ENCODE measurements at places on chromosomes 6 and 20.
A peak's percentile ranks its signal among the peaks of the same experiment; 100 is the strongest.

DNA sequence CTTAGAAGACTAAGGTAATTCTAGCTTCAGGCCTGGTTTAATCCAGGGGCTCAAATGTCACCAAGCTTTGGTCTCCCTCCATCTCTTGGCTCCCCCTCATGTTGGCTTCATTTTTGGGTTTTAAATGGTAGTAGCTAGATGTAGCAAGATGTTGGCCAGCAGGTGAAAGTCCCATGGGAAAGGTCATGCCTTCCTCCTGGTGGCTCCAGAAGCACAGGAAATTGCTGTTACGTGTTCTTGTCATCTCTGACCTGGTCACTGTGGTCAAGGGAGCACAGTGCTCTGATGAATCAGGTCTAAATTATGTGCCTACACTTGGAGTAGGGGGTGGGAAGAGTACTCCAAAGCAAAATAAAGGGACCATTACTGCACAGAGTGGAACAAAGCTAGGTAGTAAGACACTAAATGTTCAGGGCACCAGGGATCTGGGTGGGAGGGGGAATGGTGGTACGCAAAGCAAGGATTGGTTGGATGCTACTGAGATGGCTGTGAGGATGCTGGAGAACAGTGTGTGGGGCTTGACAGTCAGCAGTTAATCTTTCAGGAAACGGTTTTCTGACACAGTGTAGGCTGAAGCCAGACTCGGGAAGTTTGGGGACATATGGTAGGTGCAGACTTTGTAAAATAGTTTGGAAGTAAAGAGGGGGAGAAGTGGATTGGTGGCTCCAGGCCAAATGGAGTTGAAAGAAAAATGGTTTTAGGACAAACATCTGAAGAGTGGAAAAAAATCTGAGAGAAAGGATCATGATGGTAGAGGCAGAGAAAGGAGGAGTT, 30.1 kb downstream of the CDS2 start:
- no peak for DNase-seq

DNA sequence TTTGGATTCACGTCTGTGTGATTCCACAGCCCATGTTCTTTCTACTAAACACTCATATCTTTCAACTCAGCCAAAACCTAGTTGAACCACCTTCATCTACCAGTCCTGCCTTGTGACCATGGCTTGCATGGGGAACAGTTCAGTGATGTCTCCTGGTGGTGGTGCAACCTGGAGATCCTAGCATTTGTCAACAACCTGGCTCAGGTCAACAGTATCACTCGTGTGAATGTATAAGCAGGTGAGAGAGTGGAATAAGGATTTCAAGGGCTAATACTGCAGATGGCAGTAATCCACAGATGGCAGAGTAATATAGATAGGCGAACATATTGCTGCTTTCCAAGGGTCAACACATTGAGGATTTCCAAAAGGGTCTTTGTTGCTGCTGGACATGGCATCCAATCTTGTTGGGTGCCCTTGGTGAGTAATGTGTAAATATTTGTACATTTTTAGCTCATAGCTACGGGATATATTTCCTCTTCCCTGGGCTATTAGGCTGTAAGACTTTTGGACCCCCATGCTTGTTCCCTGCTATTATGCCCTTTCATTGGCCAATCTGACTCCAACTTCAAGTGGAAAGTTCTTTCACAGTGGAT, 13.4 kb downstream of the PBOV1 start:
- DNase-seq = no peak

DNA sequence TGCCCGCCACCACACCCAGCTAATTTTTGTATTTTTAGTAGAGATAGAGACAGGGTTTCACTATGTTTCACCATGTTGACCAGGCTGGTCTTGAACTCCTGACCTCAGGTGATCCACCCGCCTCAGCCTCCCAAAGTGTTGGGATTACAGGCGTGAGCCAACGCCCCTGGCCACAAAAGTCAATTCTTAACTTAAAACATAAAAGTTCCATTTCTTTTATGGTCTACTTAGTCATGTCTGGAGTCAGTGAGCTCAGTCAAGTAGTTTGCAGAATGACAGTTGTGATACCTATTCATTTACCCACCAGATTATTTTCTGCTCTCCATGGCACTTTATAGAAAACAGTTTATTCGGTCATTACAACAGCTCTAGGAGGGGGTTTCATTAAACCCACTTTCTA, 103.1 kb upstream of the ESR1 start:
- DNase-seq = peak; percentile 48

- no peak for DNase-seq
Observed at GRCh38 chr6:10406556-10406955, 8.3 kb downstream of the TFAP2A start.

- no peak for DNase-seq
Observed at GRCh38 chr6:96611342-96611991, 48.5 kb downstream of the FHL5 start.

GRCh38 chr6:44301106-44301505, 12.0 kb downstream of the AARS2 start:
- DNase-seq = no peak

DNA sequence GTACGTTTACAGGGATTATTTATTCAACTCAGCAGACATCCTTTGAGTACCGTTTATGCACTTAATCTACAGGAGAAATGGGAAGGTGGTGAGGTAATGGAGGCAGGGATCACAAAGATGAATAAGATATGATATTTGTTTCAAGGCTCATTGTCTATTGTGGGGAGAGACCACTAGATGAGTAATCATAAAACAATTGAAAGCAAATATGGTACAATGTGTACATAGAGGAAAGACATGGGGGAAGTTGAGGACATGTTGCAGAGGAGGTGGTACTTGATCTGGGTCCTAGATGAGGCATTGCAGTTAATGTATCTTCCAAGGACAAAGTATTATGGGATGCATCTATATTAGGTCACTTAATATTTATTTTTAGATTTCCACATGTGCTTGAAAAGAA, 13.7 kb upstream of the CDC5L start:
- no peak for DNase-seq
